ENCODE measurements at places on chromosomes 11 and 22.
A peak's percentile ranks its signal among the peaks of the same experiment; 100 is the strongest.

- no peak for DNase-seq
Measured at GRCh38 chr11:73019449-73019848, 122.7 kb downstream of the FCHSD2 start.

GRCh38 chr11:65499713-65500386 lies 1.0 kb downstream of the MALAT1 start:
- no peak for DNase-seq

DNA sequence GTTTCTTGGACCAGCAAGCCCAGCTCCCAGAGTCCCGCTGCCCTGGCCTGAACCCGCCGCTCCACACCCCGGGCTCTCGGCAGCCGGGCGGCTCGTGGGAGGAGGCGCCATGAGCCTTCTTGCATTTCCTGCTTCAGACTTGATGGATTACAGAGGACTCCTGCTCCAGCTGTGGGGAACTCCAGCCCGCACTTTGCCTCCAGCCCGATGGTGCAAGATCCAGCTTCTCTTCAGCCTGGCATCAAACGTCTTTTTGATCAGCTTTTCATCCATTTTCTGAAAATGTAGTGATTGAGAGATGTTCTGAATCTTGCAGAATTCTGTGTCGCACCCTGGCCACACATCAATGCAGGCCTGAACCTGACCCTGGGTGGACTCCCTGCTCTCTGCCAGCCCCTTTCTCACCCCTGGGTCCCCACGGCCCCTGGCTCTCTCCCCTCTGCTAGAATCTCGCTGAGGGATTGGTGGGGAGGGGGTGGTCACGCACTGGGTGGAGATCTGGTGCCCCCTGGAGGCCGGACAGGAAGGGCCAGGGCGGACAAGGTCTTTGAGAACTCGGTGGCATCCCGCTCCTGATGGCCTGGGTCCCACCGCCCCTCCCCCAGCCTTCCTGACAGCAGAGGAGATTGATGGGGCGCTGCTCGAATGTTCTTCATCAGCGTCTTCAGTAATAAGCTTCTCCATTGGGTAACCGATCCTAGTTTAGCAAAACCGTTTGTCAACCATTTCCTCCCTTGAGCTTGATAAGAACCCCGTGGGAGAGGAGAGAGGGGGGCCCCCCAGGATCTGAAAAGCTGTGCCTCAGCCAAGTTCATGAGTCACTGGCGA lies 12.1 kb upstream of the NFAM1 start:
- peak; percentile 58 for DNase-seq

DNA sequence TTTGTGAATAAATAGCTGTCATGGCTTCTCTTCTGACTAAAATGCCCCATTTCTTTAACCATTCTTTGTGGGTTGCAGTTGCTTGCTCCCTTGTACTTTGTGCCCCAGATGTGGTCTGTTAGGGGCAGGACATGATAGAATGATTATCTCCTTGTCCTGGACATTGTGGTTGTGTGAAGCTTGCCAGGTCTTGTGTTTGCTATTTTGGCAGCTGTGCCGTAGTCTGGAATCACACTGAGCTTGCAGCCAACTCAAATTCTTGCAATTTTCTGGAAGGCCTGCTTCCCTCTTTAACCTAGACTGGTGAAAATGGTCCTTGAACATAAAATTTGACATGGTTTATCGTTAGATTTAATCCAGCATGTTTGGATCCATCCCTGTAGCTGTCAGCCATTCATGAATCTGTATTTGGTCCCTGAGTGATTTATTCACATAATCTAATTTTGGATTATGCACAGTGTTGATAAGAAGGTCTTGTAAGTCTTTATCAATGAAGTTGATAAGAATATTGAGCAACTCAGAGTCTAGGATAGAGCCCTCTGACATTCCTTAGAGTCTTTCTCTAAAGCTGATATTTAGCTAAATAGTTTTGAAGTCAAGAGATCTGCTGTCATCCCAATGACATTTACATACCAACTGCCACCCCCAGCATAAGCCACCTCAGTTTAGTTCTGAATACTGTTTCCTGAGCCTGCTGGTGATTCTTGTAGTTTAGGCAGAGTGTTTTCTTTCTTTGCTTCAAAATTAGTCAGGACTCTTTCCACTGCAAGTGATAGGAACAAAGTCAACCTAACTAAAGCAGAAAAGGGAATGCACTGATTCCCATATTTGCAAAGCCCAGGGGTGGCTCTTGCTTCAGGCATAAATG lies 9.8 kb downstream of the SPON1 start:
- no peak for DNase-seq

- no peak for DNase-seq
Measured at GRCh38 chr11:112785719-112786118, 175.5 kb upstream of the NCAM1 start.

- no peak for DNase-seq
Measured at GRCh38 chr11:802018-802617, 2.9 kb downstream of the PIDD1 start.

DNA sequence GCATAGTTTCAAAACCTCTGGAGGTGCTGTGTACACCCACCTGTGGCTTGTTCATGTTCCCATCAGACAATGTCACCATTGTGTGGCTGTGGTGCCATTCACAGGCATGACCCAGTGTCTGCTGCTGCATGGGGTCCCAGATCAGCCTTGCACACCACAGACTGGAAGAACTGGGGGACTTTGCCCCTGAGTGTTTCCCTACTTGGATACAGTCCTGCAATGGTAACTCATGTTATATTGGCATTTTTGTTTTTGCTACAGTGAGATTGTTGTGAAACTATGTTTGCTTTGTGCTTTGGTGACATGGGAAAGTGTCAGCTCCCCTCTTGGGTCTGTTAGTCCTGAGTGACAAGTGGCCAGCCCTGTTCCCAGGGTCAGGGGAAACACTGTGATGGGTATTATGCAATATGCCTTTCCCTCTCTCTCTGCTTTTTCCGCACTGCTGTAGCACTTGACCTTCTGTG lies 108.8 kb downstream of the NAV2 start:
- DNase-seq = no peak

DNA sequence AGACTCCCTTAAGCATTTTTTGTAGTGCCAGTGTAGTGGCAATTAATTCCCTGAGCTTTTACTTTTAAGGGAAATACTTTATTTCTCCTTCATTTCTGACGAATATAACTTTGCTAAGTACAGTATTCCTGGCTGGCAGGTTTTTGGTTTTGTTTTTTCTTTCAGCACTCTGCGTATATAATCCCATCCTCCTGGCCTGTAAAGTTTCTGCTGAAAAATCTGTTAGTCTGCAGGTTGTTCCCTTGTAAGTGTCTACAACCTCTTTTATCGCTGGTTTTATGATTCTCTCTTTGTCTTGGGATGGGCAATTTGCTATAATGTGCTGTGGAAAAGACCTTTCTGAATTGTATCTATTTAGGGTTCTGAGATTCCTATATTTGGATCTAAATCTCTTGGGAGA lies 56.0 kb downstream of the KCNQ1OT1 start:
- no peak for DNase-seq

- DNase-seq = no peak
Measured at GRCh38 chr22:39617342-39617741, 46.8 kb downstream of the CACNA1I start.

GRCh38 chr11:118312328-118312727 lies 7.8 kb downstream of the CD3E start:
- DNase-seq = no peak

DNA sequence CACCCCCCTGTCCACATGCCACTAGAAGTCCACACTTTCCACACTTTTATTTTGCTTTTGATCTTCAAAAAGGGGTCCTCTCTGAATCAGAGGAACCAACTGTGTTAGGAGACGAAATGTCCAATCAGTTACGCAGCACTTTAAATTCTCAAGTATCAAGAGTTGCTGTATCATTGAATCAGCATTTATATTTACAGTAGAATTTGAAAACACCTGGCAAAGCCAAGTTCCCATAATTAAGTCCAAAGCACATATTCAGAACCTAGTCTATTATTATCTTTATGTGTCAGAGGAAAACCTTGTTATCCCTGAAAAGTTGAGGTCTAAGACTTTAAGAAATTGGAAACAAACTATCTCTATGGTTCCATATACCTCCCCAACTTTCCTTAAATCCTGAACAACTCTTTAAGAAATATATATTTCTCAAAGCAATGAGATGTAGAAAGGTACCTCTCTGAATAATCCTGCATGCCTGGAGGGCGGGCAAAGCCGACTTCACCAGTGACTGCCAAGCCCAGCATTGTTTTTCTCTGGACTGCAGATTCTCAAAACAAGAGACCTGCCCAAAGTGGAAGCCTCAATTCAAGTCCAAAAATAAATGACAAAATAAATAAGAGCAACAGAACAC lies 75.9 kb upstream of the ARFGAP3 start:
- DNase-seq = peak; percentile 34

GRCh38 chr11:114044042-114044871 lies 15.3 kb upstream of the ZBTB16 start:
- DNase-seq = no peak

DNA sequence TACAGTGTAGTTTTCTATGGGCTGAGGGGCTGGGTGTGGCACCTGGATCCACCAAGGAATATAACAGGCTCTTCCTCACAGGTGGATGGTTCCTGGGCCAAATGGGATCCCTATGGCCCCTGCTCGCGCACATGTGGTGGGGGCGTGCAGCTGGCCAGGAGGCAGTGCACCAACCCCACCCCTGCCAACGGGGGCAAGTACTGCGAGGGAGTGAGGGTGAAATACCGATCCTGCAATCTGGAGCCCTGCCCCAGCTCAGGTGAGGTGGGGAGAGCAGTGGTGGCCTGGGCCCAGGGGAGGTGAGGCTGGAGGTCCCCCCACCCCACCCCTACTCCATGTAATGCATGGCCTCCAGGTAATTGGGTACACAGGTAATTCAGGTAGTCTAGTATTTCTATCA lies 20.7 kb downstream of the ADAMTS15 start:
- no peak for DNase-seq

GRCh38 chr11:114061681-114062049 lies 2.2 kb downstream of the ZBTB16 start:
- DNase-seq = no peak

- DNase-seq = no peak
Measured at GRCh38 chr11:60469723-60470122, 14.1 kb downstream of the MS4A1 start.

DNA sequence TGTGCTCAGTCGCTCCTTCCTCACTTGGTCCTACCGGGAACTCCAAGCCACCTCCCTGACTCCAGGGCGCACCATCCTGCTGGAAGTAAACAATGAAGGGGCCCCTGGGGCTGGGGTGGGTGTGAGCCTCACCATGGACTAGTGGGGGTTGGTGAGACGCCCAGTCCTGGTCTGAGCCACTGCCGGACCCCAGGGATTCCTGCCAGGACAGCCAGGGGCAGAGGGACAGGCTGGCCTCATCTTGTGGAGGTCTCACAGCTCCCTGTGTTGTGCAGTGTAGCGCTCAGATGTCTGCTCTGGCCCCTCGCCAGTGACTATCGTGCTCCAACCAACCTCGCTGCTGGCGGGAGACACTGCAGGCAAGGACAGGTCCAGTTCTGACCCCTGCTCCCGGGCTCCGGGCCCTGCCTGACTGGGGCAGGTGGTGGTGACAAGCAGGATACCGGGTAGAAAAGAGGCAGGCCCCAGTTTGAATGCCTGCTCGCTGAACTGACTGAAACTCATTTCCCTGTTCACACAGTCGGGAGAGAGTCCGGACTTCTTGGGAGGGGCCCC lies 1021.4 kb downstream of the BRD1 start:
- DNase-seq = no peak

DNA sequence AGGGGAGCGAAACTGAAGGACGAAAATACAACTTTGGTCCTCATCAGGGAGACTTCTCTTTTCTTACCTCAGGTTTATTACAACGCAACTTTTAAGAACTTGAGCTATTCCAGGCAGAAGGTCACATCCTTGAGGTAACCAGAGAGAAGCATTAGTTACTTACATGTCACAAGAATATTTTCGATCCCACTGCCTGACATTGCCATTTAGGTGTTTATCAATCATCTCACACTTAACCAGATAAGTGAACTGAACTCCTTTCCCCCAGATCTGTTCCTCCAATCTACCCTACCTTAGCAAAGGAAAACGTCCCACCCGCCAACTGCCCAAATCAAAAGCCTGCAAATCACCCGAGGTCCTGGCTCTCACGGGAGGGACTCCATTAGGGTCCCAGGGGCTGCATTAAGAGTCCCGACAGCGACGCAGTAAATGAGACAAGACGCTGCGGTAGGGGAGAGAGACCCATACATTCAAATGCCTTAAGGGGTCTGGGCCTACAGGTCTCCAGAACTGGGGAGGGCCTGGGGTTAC lies 734 bp downstream of the ZNF280B start:
- DNase-seq = peak; percentile 10

DNA sequence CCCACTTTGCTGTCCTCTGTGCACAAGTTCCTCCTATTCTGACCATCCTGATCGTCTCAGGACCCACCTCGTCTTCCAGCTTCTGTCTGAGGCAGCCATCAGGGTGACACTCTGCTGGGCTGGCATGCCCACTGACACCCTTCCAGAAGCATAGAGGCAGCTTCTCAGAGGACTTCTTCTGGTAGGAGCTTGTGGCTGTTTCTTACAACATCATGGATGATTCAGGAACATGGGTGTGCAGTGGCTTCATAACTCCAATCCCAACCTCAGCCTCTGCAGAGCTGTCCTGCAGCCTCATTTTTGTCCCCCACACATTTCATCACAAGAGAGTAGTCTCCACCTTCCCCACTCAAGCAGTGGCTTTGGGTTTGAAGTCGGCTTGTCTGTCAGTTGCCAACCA lies 20.9 kb upstream of the CTR9 start:
- no peak for DNase-seq

GRCh38 chr11:95055283-95055897 lies 6.2 kb downstream of the KDM4F start:
- no peak for DNase-seq

DNA sequence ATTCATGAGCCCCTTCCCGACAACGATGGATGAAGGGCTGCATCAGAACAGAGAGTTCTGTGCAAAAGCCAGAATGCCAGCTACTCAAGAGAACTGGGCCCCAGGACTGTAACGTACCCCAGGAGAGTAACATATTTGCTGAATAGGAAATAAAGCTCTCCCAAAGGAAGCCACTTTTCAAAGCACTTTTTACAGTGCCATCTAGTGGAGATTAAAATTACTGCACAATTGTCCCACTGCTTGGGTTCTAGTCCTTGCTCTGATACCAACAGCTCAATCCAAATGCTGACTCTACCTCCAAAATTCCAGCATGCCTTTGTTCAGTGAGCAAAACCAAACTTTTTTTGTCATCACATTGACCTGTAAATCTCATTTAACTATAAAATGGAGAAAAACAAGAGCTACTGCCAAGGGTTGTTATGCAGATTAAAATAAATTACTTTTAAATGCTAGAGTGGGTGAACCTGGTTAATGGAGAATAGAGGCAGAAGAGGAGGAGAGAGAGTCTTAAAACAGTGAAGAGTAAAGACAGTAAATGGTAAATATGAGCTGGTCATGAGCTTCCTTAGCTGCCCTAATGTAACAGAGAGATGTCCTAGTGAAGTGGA lies 87.6 kb upstream of the FSHB start:
- DNase-seq = peak; percentile 15

DNA sequence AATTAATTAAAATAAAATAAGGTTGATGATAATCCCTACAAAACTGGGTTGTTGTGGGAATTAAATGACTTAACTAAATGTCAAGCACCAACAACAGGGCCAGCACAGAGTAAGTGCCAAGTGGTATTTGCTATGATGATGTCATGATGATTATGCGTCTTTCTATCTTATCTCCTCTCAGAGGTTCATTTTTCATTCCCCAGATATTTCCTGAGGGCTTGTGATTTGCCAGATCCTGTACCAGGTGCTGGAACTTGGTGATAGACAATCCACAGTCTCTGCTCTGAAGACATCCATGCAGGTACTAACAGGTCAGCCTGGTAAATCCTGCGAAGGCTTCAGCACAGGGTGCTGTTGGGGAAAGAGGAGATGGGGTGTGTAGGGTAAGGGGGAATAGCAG lies 8.1 kb upstream of the MYH9 start:
- DNase-seq = no peak

Data from memory B cell (primary cell).